ENCODE measurements at places on chromosomes 11 and 22.

- DNase-seq, result no peak
Measured at GRCh38 chr11:119906376-119906775, 177.4 kb upstream of the NECTIN1 start.

GRCh38 chr11:120828847-120829246 lies 195.1 kb upstream of the TBCEL start:
- DNase-seq, result no peak

DNA sequence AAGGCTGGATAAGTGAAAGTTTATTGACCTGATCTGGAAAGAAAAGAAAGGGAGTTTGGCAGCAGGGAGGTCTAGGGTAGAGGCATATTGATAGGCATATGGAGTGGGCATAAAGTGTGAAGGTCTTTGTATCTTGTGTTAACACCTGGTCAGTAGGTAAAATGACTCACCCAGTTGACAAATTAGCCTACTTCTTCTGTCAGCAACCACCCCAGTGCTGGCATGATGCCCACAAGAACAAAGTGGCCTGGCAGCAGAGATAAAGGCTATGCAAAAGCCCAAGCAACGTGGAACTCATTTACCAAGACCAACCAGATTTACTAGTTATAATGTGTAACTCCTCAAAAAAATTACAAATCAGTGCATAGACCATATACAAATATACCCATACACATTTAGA lies 4.9 kb downstream of the OR10A3 start:
- DNase-seq, result peak; percentile 30

GRCh38 chr11:579830-580601 lies 3.7 kb downstream of the PHRF1 start:
- no peak for DNase-seq

DNA sequence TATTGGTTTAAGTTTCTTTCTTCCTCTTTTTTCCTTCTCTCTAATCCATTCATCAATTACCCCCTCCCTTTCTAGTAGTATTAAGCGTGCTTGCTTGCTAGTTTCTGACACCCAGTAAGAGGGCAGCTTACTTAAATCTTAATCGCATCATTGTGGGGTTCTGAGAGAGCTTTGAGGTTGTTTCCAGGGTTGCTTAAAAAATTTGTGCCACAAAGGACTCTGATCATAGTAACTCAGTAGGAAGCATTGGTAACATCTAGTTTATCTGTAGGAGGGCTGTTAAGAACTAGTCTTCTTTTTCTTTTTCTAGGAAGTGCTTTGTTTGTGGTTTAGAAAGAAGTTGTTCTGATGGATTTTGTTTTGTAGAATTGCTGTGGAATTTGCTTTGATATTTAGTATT lies 45.3 kb downstream of the TMEM135 start:
- no peak for DNase-seq

- no peak for DNase-seq
Measured at GRCh38 chr11:11743216-11743615, 98.6 kb upstream of the USP47 start.
